ENCODE measurements at places on chromosomes 6 and 20. TPM values are rescaled to one million over a fixed set of nuclear protein-coding genes. Genes with fewer than 3 reads are reported as not detected.

ZSCAN9 gene
- total RNA-seq, result 3.1 TPM

MUC21 gene
- not detected for total RNA-seq

FOXF2 gene
- 4.0 TPM for total RNA-seq

ENPP4 gene
- 3.6 TPM for total RNA-seq

ETV7 gene
- 0.82 TPM for total RNA-seq

EPB41L1 gene
- total RNA-seq, result 22.9 TPM

KIF25 gene
- not detected for total RNA-seq

BPI gene
- total RNA-seq, result not detected

MED20 gene
- 7.7 TPM for total RNA-seq

Measured in MG63 (cell line).